ENCODE measurements at places on chromosomes 5 and 9. TPM values are rescaled to one million over a fixed set of nuclear protein-coding genes. Genes with fewer than 3 reads are reported as not detected.

DNA sequence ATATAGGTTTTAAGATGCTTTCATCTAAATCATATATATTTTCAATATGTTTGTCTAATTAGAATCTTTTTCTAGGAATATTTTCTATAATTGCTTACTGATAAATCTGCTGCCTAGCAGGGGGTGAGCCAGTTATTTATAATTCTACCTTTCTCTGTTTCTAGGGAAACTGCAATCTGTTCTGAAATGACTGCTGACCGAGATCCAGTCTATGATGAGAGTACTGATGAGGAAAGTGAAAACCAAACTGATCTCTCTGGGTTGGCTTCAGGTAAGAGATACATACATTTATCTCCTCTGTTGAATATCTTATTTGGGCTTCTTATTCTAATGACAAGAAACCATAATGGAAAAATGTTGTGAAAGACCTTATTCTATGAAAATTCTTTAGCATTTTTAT is 127.3 kb downstream of the XRCC4 start:
- no peak for DNase-seq

- DNase-seq, result peak; percentile 37
Measured at GRCh38 chr9:129609486-129610212, 11.3 kb downstream of the C9orf50 start.

CATSPER3 gene
- total RNA-seq, result 0.80 TPM

GRCh38 chr5:94908889-94909480 is 290.5 kb downstream of the SLF1 start:
- no peak for DNase-seq

- DNase-seq, result no peak
Measured at GRCh38 chr5:97847920-97848631, 665.0 kb upstream of the RIOK2 start.

DNA sequence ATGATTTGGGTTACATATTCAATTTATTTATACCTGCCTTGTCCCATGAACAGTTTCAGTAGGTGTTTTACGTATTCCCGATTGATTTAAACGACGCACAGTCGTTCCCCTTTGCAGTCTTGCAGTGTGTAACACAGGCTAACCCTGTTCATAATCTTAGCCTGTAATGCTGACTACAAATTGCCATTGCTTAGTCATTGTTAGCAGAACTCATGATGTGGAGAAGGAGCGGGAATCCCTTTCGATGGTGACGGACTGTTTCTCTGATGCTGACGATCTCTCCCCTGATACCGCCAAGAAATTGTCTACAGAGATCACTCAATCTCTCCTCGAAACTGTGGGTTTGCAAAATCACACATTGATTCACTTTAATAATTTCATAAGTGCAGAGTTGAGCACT is 93.2 kb downstream of the MRPL36 start:
- DNase-seq, result no peak

GRCh38 chr9:103755441-103755840 is 338.7 kb upstream of the SMC2 start:
- DNase-seq, result no peak

SPINK7 gene
- not detected for total RNA-seq

- DNase-seq, result no peak
Measured at GRCh38 chr5:99187611-99188010, 258.8 kb upstream of the CHD1 start.

KCTD16 gene
- total RNA-seq, result 0.13 TPM

DNA sequence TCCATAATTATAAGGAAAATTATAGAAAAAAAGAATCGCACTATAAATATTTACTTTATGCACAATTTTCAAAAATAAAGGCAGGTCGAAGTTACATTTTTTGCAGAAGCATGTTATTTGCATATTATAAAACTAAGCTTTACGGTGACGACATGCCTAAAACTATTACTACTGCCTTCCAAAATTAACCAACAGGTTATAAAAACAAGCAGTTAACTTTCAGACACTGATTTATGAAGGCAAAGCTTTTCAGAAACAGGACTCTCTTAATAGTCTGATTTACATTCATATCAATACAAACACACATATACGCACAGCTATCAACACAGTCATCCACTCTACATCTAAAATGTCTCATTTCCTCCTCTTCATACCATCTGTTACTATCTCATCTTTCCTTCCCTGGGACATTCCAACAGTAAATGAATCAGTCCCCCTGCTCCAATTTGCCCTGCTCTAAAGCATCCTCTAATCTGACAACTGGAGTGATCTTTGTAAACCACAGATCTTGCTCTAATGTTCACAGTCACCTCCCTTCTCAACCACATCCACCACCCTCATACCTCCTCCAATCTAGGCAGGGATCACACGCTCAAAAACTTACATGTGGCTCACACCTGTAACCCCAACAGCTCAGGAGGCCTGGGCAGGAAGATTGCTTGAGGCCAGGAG is 21.6 kb downstream of the FBXW11 start:
- DNase-seq, result no peak

GRCh38 chr9:20707708-20708107 is 23.6 kb downstream of the FOCAD start:
- no peak for DNase-seq

HCN1 gene
- not detected for total RNA-seq

DNA sequence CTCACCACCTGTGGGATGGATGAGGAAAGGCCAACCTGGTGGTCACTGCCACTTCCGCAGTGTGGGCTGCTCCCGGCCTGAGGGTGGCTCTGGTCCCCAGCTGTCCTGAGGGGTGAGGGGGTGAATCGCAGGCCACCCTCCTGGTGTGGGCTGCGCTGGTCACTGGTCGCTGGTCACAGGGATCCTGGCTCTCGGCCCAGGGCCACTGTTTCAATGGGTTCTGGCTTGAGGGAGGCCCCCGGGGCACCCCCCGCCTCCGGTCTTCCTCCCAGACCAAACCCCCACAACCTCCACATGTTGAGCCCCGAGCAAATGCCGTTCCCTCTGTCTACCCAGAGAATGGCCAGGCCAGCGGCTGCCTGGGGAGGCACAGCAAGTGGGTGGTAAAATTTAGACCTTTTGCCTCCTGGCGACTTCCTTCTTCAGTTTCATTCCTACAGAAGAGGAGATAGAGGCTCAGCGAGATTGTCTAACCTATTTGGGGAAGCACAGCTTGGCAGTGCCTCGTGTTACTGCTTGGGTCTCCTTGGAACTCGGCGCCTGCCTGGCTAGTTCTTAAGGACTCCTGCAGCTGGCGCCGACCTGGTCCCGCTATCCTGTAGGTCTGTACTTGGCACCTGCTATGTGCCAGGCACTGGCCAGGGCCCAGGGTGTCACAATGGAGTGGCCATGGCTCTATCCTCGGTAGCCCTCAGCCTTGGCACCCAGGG is 48.2 kb downstream of the RXRA start:
- no peak for DNase-seq

ANKRD33B gene
- 1.2 TPM for total RNA-seq

DNA sequence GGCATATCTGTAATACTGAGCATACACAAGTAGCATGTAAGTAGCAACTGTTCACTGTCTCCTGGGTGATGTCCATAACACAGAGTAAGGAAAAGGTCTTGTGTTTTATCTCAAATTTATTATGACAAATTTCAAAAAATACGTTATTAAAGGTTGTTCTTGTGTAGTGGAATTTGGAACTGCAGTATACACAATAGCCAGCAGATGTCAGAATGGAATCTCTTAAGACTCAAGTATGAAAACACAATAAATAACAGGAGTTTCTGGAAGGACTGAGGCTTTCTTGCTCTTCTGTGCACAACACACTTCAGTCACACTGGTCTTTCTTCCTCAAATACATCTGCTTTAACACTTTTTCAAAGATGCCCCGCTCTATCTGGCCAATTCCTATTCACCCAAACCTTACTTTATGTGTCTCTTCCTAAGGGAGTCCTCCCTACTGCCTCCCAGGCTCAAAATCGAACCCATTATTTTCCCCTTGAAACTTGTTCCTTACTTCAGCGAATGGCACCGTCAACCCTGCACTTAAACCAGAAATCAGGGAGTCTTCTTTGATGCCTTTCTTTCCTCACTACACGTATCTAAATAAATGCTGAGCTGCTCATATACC is 6.5 kb upstream of the FBXO10 start:
- DNase-seq, result no peak

GRCh38 chr5:84168841-84169240 is 215.8 kb downstream of the EDIL3 start:
- no peak for DNase-seq

GPR150 gene
- 1.6 TPM for total RNA-seq

GRCh38 chr5:176888865-176889165 is 10.3 kb downstream of the HK3 start:
- DNase-seq, result no peak

HACD4 gene
- 11.5 TPM for total RNA-seq

SEMA6A gene
- total RNA-seq, result not detected

DNA sequence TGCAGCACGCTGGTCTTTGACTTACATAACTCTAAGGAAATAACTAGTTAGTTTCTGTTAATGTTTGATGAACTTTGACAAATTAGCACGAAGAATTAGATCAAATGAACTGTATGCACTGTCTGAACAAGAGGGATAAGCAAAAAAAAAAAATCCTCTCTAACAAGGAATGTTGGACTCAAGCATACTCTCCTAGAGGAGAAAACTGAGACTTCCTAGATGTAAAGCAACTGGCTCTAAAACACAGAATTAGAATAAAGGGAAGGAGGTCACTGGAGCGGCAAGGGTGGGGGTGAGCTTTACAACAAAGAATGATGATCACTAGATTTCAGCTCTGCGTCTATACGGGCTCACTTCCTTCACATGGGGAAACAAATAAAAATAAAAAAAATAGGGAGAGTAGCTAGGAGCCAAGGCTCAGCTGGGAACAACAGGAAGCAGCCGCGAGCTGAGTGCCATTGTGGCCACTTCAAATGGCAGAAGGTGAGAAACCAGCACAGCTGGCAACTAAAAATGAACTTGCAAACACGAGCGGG is 48.7 kb upstream of the CEMIP2 start:
- DNase-seq, result no peak

SV2C gene
- total RNA-seq, result not detected

- DNase-seq, result no peak
Measured at GRCh38 chr5:1895739-1896420, 13.2 kb upstream of the IRX4 start.

DNA sequence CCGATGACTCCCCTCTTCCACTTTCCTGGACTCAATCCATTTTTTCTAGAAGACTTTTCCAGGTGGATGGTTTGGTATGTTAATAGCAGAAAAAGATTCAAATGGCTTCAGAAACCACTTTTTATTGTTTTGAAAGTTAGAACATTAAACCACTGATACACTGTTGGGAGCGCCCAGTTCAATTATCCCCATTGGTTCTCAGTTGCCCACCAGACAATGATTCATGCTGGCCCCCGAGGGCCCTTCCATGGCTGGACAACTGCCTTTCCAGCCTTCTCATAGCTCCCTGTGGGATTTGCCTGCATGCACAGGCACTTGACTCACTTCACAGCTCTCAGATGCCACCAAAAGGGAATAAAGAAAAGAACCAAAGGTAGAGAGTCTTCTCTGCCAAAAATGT is 21.3 kb upstream of the ANKRD34B start:
- DNase-seq, result no peak

DNA sequence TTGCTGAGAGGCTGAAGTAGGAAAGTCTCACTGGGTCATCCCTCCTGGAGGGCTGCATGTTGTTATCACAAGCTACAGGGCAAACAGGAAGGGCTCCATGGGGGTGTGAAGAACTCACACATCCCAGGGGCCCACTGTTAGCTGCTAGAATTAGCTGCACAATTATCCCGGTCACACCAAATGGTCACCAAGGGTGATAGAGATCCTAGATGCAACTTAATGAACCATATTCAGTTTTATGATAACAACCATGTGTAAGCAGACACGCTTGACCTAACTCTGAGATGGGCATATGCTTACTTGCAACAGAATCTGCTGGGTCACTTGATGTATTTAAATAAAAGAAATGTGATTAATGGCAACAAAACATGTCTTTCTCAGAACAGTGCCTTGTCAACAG is 143.5 kb upstream of the C6 start:
- no peak for DNase-seq

CCDC187 gene
- not detected for total RNA-seq

- DNase-seq, result no peak
Measured at GRCh38 chr9:131138676-131139075, 13.3 kb downstream of the NUP214 start.

DNA sequence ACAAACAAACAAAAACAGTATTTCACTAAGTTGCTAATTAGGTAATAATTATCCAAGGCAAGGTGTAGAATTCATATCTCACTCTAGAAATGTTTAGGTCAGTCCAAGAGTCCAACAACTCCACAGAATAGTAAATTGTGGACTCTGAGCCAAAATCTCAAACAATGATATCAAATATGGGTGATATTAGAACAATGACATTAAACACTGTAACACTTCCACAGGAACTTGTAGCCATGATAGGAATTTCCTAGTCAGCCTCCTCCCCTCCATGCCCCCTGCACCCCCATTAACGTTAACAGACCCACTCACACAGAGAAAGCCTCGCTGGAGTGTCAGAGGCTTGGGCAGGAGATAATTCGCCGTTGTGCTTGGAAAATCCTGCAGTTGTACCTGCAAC is 305.0 kb upstream of the PIK3R1 start:
- no peak for DNase-seq

DNA sequence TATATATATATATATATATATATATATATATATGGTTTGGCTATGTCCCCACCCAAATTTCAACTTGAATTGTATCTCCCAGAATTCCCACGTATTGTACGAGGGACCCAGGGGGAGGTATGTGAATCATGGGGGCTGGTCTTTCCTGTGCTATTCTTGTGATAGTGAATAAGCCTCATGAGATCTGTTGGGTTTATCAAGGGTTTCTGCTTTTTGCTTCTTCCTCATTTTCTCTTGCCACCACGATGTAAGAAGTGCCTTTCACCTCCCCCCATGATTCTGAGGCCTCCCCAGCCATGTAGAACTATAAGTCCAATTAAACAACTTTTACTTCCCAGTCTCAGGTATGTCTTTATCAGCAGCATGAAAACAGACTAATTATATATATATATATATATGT is 52.3 kb upstream of the ADAMTS2 start:
- DNase-seq, result no peak

DNA sequence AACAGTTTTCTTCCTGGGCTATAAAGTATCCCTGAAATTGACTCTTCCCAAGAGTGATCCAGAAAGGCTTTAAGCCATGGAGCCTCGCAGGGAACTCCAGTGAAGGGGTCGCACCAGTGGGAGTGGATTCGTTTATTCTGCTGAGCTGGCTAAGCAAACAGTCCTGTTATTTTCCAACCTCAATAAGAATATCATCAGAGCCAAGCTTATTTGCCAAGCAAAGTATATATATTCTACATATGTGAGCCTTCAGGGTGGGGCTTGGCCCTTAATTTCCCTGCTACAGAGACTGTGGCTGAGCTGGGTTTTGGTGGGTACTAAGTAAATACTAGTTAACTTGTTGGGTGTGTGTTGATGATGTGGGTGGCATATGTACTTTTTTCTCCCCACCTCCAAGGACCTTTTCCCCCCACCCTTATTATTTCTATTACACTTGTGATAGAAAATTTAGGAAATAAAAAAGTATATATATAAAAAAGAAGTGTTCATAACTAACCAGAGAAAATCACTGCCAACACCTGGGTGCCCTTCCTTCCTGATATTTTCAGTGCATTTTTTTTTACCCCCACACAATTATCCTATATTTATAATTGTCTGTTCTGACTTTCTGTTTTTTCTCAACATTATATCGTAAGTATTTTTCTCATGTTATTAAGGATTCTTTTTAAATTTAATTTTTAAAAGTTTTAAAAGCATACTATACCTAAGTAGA is 5.3 kb downstream of the GSN start:
- DNase-seq, result no peak

GRCh38 chr9:85420750-85421149 is 321.0 kb downstream of the AGTPBP1 start:
- no peak for DNase-seq

Data from naive thymus-derived CD8-positive, alpha-beta T cell (primary cell).